Nucleus accumbens (tissue), 56 donors: ENCODE measurements at places on chromosomes 6 and 20.

GRCh38 chr6:130895516-130895915 lies 68.3 kb downstream of the SMLR1 start:
- DNase-seq: no peak

- no peak for DNase-seq
Observed at GRCh38 chr6:70371454-70372105, 41.7 kb upstream of the FAM135A start.

GRCh38 chr6:43175676-43176422 lies 4.8 kb downstream of the SRF start:
- DNase-seq: no peak

GRCh38 chr20:32289661-32290431 lies 12.4 kb downstream of the KIF3B start:
- DNase-seq: no peak

DNA sequence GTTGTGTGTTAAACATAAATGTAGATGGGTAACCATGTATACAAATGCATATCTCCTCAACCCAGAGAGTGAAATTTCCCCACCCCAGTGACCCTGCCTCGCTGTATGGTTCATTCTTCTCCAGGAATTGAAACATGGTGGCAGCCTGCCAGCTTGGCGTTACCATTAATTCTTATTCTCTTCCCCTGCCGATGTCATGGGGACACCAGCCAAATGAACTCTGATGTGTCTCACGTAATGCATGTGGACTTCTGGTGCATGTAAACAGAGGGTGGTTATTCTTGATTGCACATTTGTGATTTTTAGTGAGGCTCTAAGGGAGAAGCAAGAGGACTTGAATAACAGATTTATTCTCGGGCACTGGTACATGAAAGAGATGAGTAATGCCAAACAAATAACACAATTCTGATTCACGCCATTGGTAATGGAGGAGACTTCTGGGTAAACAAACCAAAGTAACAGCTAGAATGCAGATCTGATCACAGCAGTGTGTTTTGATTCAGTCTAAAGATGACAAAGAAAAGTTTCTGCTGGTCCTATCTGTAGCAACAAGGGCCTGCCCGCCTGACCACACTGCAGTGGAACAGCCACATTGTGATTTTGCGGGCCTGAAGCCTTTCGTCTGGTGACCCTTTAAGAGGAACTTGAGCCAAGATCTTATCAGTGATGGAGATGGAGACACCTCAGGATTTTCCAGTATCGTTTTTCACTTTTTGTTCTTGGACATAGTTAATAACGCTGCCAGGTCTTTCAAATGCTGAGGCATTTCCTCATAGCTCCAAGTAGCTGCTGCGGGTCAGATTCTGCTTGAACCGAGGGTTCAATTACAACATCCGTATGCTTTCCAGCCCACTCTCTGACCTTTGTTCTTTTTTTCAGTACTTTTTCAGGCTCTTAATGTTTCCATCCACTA lies 171.8 kb upstream of the AKAP12 start:
- no peak for DNase-seq

DNA sequence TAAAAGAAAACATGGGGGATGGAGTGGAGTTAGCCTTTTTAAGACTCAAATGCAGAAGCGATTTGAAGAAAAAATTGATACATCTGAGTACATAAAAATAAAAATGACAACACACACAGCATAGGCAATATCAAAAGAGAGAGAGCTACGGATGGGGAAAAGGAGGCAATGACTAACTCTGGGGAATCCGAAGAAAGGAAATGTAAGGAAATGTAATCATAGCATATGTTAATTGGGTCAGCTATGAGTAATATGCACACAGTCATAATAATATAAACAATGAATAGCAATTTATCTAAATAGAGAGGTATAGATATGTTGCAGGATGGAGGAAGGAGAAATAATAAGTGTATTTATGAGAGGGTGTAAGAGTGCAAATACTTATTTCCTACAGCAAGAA lies 83.4 kb downstream of the NOL4L start:
- no peak for DNase-seq

GRCh38 chr6:165986914-165987482 lies 180.7 kb downstream of the TBXT start:
- no peak for DNase-seq

GRCh38 chr6:152189736-152190135 lies 382.3 kb downstream of the ESR1 start:
- no peak for DNase-seq

DNA sequence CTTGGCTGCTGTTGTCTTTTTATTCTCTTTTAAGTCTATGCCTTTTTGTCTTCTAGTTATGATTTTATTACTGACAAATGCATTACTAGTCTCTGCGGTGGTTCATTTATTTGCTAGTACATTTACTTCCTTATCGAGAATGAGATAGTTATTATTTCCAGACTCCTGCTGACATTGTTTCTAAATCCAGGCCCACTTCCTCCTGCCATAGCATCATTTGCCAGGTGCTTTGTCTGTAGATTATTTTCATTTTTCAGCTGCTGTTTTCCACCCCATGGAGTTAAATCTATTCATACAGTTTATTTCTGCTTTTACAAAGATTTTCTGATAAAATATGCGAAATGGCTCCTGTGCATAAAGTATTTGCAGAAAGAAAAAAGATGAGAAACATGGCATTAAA lies 459.7 kb downstream of the MMUT start:
- no peak for DNase-seq

GRCh38 chr6:3282476-3283236 lies 23.9 kb downstream of the PSMG4 start:
- no peak for DNase-seq

- no peak for DNase-seq
Observed at GRCh38 chr6:3372184-3372846, 84.5 kb downstream of the SLC22A23 start.

DNA sequence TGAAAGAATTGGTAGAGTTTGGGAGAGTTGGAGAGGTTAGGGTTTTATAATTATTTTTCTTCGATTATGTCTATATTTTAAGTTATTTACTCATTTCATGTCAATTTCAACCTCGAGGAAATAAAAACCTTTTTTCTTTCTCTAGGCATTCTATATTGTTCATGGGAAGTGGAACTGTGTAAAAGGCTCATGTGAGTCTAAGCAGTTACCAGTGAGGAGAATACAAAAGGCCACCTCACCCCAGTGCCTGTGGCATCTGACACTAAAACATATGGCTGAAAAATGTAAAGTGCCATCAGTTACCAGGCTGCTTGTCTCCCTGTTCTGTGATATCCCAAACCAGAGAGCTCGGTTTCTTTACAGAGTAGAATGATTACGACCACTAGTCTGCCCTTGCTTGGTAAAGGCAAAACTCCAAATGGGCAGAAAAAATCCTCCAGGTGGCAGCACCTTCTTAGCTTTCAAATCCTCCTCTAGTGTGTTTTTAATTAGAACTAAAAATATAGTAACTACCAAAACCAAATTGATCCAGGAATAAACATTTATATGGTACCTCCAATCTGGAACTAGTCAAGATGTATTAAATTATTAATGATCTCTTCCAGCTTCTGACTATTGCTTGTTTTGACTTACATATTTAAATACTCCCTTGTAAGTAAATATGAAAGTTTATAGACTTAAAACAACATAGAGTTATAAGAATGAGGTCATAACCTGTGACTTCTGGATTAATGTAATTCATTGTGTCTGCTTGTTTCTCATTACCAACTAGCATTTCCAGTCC lies 122.6 kb upstream of the MCHR2 start:
- peak; percentile 17 for DNase-seq

DNA sequence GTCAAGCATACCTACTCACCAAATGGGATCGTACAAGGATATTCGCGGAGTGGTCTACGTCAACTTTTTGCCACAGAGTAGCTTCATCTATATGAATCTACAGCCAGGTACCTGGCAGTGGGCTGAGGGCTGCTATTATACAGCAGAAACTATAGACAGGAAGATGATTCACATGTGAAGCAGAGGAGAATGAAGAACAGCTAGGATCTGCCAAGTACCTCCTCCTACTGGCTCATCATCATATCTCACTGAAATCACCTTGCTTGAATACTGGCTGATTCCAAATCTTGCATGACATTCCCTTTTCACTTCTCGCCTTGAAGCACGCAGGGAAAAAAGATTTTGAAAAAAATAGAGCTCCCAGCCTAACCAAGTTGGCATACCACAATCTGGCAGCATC lies 488.7 kb upstream of the NRSN1 start:
- DNase-seq: no peak

GRCh38 chr6:35148167-35148741 lies 7.1 kb upstream of the TCP11 start:
- DNase-seq: no peak

GRCh38 chr6:15672291-15672690 lies 9.5 kb upstream of the DTNBP1 start:
- no peak for DNase-seq

- no peak for DNase-seq
Observed at GRCh38 chr6:30684386-30685156, 1.9 kb downstream of the PPP1R18 start.

- DNase-seq: no peak
Observed at GRCh38 chr6:162251257-162251656, 476.3 kb downstream of the PRKN start.

- DNase-seq: no peak
Observed at GRCh38 chr6:40274058-40274457, 313.1 kb downstream of the LRFN2 start.

DNA sequence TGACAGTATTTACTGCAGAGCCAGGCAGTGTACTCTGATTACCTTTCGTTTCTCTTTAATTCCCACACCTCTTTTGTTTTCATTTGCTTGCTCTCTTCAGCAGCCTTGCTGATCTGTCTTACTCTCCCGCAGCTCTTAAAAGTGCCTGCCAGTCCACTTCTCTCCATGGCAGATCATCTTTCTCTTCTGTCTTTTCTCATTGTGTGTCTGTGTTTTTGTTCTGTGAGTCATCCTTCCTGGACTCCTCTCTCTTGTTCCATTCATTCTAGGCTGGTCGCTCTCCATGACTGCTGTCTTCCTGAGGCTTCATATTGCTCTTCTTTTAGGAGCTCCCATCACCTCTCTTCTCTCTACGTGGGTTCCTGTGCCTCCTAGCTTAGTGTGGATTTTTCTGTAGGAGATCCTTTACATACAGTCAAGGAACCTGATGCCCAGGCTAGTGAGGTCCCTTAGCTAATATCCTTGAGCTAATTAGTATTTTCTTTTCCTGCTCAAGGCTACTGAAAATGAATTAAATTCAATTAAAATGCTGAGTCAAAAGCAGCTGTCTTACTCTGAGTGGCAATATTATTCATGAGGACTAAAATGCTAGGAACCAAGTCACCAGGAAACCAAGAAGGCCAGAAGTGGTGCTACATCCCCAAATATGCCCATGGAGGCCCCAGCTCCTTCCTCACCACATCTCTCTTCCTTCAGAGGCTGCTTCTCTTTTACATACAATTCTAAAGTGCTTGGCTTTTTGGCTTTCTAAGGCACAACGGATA lies 86.1 kb downstream of the SLX4IP start:
- no peak for DNase-seq

- DNase-seq: no peak
Observed at GRCh38 chr6:3850451-3851203, 1.5 kb downstream of the FAM50B start.

DNA sequence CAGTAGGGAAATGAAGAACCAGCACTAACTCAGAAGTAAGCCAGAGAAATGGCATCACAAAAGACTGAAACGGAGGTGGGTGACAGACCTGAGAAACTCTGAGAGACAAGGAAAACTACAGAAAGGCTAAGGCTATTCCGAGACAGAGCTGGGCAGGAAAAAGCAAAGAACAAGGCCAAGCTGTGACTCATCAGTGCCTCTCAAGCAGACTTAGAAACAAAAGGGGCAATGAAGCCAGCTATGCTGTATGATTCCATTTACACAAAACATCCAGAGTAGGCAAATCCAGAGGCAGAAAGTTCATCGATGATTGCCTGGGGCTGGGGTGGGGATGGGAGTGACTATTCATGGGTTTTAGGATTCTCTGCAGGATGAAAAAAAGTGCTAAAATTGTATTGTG lies 50.0 kb downstream of the SLC23A2 start:
- no peak for DNase-seq

DNA sequence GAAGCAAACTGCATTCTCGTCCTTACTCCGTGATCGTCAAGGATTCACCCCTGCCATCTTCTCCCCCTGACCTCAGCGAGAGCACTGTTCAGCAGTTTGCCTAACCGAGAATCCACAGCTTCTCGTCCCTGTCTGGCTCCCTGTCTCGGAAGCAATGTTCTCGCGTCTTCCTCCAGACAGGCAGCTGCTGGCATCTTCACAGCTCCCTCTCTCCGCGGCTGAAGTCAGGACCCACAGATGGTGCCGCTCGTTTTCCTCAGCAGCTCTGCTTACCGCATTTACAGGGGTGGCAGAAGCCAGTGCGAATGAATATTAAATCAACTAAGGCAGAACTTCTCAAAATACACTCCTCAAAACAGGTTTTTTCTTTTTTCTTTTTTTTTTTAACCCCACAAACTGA lies 18.9 kb upstream of the SLC22A2 start:
- no peak for DNase-seq

GRCh38 chr6:141641406-141641805 lies 491.3 kb upstream of the GJE1 start:
- DNase-seq: no peak

DNA sequence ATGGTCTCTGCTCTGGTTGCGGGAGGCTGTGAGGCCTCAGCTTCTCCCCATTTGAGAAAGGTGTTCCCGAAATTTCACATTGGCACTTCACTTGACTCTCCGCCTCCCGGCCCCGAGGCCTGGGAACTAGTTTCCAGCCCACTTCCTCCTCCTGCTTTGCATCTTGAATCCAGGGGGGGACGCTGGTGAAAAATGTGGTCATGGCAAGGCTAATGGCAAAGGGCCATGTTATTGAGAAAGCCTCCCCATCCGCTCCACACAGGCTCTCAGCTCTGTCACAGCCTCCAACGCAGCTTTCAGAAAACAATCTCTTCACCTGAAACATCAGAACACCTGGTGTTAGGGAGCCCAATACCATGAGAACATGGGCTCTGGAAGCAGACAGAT lies 5.6 kb downstream of the PLAGL2 start:
- no peak for DNase-seq

GRCh38 chr6:44470115-44470464 lies 82.6 kb downstream of the CDC5L start:
- DNase-seq: no peak

- no peak for DNase-seq
Observed at GRCh38 chr6:52843605-52844004, 3.0 kb upstream of the GSTA5 start.
